ENCODE measurements at places on chromosomes 6 and 20.

DNA sequence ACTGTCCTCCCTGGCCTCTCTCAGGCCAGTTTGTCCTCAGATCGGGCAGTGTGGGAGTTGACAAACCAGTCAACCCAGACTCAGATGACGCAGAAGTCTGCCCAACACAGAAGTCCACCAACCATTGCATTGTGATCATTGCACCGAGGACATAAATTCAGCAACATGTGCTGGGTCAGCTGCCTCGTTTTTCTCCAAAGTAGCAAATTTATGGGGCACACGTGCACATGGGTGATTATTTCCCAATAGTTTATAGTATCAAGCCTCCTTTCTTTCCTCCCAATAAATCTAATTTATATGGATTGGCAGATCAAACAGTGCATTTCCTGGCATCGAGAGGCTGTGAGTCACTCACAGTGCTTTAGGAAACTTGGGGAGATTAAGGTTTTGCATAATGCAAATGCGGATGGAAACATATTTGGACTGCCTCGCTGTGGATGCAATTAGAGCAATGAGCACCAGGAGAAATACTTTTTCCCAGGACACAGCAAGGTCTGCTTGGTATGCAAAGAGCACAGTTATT is 413.7 kb upstream of the SULF2 start:
- DNase-seq: no peak

DNA sequence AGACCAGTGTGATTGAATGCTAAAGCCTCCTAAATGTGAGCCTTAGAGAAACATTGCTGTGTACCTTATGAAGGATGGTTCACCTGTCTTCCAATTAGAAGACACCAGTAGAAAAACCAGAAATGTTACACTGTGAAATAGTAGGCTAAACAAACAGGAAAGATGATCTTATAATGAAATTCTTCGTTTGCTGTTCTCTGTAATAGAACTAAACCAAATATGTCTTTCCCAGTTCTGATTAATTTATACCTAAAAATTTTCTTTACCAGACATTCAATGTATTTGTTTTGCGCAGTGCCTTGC is 114.8 kb downstream of the RTN4IP1 start:
- DNase-seq: no peak

DNA sequence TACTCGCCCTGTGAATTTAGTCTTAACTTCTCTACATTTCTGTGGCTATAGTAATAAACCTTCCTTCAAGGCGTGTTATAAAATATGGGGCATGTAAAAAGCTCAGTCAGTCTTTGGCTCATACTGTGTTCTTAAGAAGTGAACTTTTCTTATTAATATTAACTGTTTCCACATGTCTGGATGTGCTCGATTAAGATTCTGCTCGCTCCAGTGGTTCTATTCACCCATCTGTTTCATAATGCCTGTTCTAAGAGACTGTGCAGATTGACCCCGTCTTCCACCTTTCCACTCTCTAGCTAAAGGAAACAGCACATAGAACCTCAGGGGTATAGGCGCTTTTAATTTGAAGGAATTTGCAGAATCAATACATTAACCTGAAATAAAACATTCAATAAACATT is 99.9 kb downstream of the L3MBTL3 start:
- no peak for DNase-seq

- DNase-seq: no peak
Measured at GRCh38 chr6:134346932-134347545, 29.1 kb upstream of the SGK1 start.

DNA sequence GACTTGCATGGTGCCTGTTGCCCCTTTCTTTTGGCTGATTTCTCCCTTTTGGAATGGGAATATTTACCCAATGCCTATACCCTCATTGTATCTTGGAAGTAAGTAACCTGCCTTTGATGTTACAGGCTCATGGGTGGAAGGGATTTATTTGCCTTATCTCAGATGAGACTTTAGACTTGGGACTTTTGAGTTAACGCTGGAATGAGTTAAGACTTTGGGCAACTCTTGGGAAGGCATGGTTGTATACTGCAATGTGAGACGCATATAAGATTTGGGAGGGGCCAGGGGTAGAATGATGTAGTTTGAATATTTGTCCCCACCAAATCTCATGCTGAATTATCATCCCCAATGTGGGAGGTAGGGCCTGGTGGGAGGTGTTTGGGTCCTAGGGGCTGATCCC is 75.5 kb downstream of the SYCP2 start:
- no peak for DNase-seq

DNA sequence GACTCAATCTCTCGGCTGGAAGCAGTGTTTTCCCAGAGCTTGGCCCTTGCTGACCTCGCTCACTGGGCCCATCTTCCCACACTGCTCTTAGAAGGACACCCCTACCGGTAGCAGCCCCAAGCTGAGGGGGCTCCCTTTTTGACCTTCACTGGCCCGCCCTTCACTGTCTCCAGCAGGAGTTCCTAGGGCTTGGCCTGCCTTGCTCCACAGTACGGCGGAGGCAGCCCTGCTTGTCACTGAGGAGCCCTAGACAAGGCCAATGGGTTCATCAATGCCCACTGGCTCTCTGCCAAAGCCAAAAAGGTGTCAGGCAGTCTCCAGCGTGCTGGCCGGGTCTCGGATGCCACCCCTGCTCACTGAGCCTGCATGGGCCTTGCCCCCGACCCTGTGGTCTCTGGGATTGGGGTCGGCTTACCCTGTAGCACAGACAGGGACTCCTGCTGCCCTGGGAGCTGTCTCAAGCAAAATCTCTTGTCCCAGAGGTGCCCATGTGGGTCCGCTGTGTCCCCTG is 2.1 kb downstream of the MMP24OS start:
- no peak for DNase-seq

GRCh38 chr20:2816030-2816582 is at the start of gene TMEM239:
Gene TMEM239 (plus strand): TSS chr20:2816364. CDS start chr20:2816555, 191 bp downstream.
- DNase-seq: no peak

DNA sequence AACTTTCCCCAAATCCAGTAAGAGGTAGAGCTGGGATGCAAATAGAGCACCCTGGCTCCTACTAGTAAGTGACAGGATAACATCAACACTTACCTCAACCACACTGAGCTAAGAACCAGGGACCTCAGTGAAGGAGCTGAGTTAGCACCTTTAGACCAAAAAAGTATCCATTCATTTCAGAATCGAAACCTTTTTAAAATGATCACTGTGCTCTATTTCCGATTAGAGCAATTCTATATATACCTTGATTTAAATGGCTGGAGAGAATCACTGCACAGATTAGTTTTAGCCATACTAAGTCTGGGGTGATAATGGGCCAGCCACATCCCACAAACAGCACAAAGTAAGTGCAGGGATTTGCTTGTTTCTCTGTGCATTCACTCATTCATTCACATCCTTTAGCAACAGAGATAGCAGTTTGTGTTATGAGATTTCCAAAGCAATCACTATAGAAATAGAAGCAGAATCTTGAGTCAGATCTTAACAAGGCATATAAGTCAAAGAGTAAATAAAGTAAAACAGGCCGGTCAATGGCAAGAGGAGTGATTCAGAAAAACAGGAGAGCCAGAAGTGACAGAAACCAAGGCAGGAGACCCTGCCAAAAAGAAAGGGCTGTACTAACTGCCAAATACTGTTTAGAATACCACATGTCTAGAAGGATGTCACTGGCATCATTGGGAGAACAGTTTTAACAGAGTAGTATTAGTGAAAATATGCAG is 136.3 kb downstream of the KIF13A start:
- peak; percentile 47 for DNase-seq

- DNase-seq: no peak
Measured at GRCh38 chr6:158028421-158028820, 46.8 kb downstream of the SYNJ2 start.

- DNase-seq: no peak
Measured at GRCh38 chr6:46815130-46815529, 21.9 kb downstream of the MEP1A start.

- no peak for DNase-seq
Measured at GRCh38 chr6:155223646-155224451, 40.0 kb upstream of the CLDN20 start.

DNA sequence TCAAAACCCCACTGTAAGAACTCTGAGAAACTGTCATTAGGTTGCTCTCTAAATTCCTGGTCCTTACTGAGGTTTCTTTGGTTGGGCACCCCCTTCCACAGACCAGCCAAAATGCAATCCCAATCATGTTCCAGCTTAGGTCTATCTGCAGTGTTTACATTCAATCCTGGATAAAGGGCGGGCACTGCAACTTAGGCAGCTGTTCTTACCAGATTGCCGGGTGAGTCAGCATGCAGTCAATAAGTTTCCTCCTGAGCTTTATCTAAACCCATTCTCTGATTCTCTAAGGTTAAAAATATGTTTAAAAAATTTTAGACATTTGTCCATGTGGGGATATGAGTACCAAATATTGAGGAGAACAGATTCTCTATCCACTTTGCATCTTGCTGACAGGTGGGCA is 197.8 kb downstream of the HAO1 start:
- DNase-seq: peak; percentile 28

DNA sequence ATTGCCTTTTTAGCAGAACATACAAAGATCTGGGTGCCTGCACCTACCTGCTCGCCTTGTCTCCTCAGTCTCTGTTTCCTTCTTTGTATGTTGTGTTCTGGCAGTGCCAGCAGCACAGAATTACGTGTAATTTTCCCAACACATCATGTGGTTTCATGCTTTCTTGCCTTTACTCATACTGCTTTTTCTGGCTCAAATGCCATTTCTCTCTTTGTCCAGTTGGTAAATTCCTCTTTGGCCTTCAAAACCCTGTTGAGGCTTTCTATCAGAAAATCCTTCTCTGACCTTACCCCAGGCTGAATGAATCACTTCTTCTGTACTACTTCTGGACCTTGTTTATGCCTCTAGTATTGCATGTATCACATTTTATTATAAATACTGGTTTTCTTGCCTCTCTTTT is 31.8 kb downstream of the L3MBTL3 start:
- DNase-seq: no peak

- DNase-seq: peak; percentile 6
Measured at GRCh38 chr6:99241905-99242534, 107.5 kb downstream of the FAXC start.

GRCh38 chr20:25484911-25485511 is 77.5 kb downstream of the GINS1 start:
- DNase-seq: no peak

DNA sequence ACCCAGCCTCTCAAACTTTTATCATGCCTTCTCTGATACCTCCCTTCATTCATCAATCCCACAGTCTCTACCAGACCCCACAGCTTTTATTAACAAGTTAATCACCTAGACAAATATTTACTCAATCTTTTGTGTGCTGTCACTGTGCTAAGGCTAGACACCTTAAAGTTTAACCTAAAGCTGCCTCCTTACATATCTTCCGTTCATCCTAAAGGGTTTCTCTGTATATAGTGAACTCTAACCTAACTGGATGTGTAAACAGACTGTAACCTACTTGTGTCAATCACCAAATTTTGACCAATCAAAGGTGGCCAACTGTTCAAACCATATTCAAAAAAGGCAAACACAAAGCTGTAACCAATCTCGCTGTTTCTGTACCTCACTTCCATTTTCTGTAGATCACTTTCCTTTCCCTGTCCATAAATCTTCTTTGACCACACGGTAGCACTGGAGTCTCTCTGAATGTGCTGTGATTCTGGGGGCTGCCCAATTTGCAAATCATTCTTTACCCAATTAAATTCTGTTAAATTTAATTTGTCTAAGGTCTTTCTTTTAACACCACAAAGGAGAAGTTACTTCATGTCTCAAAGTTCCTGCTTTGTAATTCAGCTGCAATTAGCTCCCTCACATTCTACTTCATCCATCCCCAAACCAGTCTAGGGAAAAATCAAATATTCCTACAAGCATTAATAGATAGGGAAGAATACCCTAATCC is 72.5 kb downstream of the ARHGAP18 start:
- no peak for DNase-seq

- DNase-seq: no peak
Measured at GRCh38 chr6:47252633-47253032, 57.1 kb downstream of the TNFRSF21 start.

DNA sequence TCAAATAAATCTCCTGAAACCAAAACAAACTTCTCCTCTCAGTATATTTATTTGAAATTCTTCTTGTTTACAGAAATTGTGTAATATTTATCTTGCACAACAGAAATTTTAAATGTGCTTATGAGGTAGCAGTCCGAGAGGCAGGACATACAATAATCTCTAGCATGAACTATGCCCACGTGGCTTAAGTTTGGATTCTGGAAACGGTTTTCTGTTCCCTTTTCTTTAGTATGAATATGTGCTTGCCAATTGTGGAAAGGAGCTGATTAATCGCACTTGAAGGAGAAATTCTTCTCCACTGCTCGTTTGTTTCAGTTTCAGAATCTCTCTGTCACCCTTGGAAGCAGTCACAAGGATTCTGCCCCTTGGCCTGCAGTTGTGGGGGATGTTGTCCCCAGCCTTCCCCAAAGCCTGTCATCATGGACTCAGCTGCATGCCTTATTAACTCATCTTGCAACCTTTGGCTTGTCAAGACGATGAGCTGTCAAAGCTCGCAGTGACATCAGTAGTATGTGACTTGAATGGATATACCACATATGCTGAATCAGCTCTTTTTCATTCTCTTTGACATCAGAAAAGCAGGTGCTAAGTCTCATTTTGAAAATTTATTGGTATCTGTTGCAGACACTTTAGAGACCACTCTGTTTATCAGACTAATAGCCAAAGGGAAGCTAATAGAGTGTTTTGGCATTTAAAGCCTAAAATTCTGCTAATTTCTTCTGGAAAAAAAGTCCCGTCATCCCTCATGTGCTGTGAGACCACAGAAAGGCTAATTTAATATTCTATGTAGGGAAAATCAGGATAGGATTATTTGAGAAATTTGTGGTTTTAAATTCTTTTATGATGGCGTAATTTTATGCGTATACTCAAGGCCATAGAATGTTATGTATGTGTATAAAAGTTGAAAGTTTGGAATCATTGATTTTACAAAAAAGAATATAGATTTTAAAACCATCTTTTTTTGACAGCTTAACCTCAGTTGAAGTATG is 186.8 kb downstream of the ARID1B start:
- DNase-seq: no peak

GRCh38 chr6:4844108-4844507 is 67.9 kb downstream of the CDYL start:
- DNase-seq: no peak

GRCh38 chr6:127118298-127119101 is at the start of gene RSPO3:
Gene RSPO3 (plus strand): TSS chr6:127118671. CDS start chr6:127119193, 522 bp downstream.
- DNase-seq: no peak

- DNase-seq: no peak
Measured at GRCh38 chr6:157557559-157557958, 176.6 kb downstream of the ZDHHC14 start.

- DNase-seq: no peak
Measured at GRCh38 chr20:58691773-58692578, 624 bp upstream of the NPEPL1 start.

GRCh38 chr6:19472153-19472552 is 365.0 kb upstream of the ID4 start:
- DNase-seq: no peak

All from NCI-H446 treated with DMSO at 0.1 percent for 48 hours (cell line).